ENCODE measurements at places on chromosomes 6 and 20.

GRCh38 chr6:156080371-156080770, 624.7 kb upstream of the NOX3 start:
- DNase-seq = no peak

- no peak for DNase-seq
Observed at GRCh38 chr20:10020937-10021336, 13.8 kb upstream of the ANKEF1 start.

DNA sequence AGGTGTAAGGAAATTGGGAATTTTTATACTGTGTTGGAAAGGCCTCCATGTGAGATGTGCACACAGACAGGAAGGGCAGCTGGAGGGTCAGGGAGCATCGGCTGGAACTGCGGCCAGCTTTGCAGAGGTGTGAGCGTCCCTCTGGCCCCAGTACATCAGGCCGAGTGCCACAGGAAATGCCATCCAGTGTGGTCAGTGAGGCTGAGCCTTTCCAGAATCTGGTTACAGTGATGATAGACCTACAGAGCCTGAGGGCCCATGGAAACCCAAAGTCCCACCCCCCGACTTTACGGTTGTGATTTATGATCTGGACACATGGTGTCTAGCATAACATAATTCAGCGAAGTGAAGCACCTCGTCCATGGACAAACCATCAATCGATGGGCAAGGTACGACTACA, 137.3 kb upstream of the PDE10A start:
- no peak for DNase-seq

DNA sequence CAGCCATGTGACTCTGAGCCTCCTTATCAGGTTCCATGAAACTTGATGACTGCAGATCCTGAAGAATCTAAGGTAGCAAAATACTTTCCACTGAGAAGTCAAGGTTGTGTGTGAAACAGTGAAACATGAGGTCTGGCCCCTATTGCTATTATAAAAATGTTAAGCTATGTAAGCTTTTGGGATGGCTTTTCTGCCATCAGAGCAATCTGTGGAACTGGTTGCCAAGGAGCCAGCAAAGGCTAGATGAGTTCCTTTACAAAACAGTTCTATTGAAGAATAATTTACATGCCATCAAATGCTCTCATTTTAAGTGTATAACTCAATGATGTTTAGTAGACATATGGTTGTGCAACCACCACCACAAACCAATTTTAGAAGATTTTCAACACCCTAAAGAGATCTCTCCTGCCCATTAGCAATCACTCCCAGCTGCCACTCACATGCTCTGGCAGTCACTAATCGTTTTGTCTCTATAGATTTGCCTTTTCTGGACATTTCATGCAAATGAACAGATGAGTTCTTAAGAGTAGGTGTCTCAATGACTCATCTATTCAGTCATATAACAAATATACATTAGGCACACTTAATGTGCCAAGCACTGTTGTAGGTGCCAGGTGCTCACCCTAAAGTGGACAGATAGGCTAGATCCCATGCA, 19.9 kb upstream of the MEP1A start:
- DNase-seq = no peak

GRCh38 chr20:36631646-36632045, 14.3 kb downstream of the SLA2 start:
- DNase-seq = no peak

GRCh38 chr6:102918161-102918560, 1524.7 kb downstream of the GRIK2 start:
- no peak for DNase-seq

- no peak for DNase-seq
Observed at GRCh38 chr6:5121479-5121878, 36.3 kb downstream of the PPP1R3G start.

DNA sequence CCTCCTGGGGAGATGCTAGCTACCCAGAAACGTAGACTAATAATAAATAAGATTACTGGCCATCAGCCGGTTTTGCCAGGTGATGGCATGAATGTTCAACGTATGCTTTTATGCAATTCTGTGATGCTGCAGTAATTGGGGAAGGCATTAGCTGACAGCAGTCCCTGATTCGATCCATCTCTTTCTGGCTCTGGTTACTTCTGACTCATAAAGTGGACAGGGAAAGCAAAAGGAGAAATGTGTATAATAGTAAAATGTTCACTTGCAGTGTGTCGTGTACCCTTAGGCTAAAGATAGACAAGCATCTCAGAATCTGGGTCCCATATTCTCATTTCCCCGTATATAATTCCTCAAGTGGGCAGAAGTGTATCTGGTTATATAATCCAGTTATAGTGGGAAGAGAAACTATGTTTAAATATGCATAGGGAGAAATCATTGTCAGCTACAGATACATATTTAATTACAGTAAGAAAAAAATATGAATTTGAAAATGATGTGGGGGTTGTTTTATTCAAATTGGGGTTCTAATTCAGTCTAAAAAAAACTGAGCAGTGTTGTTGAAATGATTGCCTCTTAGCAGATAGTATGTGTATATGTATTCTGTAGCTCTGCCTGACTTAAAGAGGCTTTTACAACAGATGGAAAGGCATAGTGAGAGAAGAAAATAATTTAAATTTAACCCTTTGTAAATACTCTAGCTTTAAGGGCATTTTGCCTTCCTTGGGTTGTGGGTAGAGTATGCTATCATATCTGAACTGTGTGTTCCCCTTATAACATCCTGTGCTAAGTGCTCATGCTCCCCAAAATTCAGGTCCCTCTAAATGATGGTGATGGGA, 40.6 kb downstream of the DOK5 start:
- no peak for DNase-seq

GRCh38 chr6:166308033-166308768, at the start of gene PRR18:
TSS of gene PRR18 (minus strand) at chr6:166308392. CDS start at chr6:166308142, 250 bp downstream.
- no peak for DNase-seq

DNA sequence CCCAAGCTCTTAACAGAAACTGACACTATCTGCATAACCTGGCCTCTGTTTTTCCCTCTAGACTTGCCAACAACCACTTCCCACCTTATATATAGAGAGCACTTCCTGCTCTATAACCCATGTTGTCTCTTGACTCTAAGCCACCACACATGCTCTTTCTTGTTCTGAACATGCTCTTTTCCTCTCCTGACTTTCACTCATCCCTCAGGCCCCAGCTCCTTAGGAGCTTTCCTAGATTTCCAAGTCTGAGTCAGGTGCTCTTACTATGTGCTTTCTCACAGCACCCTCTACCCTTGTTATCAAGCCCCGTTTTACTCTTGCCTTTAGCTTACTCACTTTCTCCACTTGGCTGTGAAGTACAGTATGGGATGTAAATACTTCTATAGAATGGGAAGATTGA, 143.9 kb upstream of the EYA4 start:
- no peak for DNase-seq

- DNase-seq = peak; percentile 26
Observed at GRCh38 chr6:34154668-34155447, 9.0 kb upstream of the GRM4 start.

DNA sequence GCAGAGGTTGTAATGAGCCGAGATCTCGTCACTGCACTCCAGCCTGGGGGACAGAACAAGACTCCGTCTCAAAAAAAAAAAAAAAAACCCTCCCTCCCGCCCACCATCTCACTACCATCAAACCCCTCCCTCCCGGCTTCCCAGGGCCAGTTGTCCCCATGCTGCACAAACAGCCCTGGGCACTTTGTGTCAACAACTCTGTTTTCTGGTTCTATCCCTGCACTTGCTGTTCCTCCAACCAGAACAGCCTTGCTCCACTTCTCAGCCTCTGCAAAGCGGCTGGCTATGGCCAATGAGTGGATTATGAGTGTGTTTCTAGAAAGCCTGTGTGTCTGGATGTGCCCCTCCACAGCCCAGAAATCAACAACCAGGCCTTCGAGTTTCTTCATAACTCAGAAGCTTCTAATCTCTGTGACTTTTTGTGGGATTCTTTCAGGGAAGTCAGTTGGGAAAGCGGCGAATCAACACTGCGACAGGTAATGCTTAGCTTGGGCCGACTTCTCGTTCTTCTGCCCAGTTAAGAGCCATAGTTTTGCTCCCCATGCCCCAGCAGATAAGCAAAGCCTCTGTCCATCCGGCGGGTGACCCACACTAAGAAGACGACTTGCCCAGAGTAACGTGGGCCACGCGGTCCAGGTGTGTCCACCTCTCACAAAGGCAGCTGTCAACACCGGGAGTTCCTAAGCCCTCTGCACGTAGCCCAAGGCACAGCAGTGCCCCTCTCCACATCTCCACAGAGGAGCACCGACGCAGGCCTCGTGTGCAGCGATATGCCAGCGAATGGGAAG, 5.5 kb downstream of the ZBTB46 start:
- DNase-seq = no peak

GRCh38 chr6:25537349-25538018, 114.5 kb upstream of the SCGN start:
- DNase-seq = no peak

DNA sequence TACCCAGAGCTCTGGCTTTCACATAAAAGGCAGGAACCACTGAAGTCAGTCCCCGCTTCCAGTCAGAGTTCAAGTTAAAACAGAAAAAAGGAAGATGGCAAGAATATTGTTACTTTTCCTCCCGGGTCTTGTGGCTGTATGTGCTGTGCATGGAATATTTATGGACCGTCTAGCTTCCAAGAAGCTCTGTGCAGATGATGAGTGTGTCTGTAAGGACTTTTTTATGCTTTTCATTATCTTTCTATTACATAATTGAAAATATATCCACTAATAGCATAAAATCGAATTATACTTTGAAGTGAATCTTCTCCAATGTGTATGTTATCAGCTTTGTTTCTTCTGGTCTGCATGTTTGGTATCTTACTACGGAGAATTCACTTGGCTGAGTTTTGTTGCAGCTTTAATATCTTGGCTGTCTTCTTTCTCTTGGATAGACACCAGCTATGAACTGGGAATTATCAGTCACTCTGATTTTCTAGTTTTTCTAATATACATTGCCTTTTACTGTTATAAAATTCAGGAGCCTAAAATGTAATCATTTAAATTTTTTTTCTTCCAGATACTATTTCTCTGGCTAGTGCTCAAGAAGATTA, at the start of gene OTOR:
TSS of gene OTOR (plus strand) at position 51 of the 593 bp plus-strand sequence. CDS start at position 95, 44 bp downstream.
- DNase-seq = no peak

- no peak for DNase-seq
Observed at GRCh38 chr6:33781131-33781975, 7.6 kb downstream of the LEMD2 start.

- DNase-seq = no peak
Observed at GRCh38 chr6:125839471-125839870, 48.7 kb downstream of the NCOA7 start.

DNA sequence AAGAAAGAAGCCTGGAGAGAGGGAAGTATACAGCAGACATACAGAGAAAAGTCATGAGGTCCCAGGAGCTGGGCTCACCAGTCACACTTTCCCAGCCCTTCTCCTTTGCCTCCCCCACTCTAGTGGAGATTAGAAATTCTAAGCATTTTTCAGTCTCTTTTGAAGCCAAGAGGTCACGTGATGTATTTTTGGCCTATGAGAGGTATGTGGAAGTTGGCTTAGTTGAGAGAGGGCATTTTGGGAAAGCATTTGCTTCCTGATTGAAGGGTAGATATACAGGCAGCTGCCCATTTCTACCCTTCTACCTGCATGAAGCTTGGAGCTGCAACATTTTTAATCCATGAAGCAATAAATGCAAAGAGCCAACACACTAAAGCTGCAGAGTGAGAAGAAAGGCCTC, 106.0 kb upstream of the TNFAIP3 start:
- no peak for DNase-seq

DNA sequence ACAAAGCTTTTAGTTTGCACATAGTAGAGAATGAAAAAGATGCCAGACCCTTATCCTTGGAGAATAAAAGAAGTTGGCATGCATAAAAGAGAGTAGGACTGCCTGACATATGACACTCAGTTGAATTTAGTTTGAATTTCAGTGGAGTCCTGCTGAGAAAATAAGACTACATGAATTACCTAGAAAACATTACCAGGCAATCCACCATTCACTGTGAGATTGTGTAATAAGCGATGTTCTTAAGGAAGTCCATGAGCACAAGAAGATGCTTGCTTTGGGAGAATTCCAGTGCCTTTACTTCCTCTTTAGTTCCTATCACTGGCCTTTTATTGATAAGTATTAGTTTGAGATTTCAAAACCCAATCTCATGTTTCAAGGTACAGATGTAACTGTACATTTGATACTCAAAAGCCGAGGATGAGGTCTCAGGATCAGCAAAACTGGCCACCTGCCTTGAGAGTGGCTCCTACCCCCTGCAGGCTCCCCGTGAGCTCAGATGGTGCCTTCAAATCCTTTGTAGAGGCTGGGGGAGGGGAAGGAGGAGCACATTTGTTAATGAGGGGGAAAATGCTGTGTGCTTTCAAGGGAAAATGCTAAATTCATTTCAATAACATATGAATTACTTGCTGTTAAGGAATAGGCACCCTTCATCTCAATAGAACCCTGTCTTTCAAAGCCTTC, 11.2 kb upstream of the UNC93A start:
- no peak for DNase-seq

- DNase-seq = no peak
Observed at GRCh38 chr20:59848182-59848581, 85.3 kb downstream of the SYCP2 start.

DNA sequence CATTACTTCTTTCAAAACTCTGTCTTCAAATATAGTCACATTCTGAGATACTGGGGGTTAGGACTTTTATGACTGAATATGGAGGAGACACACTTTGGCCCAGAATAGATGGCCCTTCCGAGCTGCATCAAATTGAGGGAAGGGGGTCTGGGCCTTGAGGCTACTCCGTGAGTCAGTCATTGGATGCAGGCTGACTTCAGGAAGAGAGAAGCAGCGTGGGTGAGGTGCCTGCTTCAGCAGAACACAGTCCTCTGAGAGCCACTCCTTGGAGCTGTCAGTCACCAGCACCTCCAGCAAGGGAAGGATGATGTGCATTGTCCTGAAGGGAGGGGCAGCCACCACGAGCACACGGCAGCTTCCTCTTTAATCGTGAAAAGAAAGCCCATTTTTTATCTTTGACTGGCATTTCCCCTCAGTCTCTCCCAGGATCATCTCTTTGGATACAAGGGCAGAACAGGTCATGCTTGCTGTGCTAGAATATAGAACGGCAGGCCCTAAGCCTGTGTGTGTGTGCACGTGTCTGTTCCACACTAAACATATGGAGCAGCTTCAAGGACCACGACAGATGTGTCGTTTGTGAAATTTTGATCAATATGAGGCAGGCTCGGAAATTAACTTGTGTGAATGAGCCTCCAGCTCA, 721.6 kb downstream of the KIF16B start:
- no peak for DNase-seq

All from stimulated activated CD4-positive, alpha-beta T cell treated with anti-CD3 and anti-CD28 coated beads, Interleukin-1b, Interleukin-23, amount 100 ng/mL, for 1 hour (primary cell).